NCI-H748 treated with DMSO at 0.1 percent for 48 hours (cell line): ENCODE measurements at places on chromosomes 4 and X.
A peak's percentile ranks its signal among the peaks of the same experiment; 100 is the strongest.

GRCh38 chrX:13220916-13221315 lies 98.9 kb downstream of the ATXN3L start:
- DNase-seq = no peak

GRCh38 chr4:785332-786073 lies 40.4 kb downstream of the CPLX1 start:
- no peak for DNase-seq

- DNase-seq = no peak
Observed at GRCh38 chrX:72584163-72584562, 11.5 kb upstream of the HDAC8 start.

GRCh38 chr4:86131456-86131855 lies 228.4 kb downstream of the MAPK10 start:
- no peak for DNase-seq

DNA sequence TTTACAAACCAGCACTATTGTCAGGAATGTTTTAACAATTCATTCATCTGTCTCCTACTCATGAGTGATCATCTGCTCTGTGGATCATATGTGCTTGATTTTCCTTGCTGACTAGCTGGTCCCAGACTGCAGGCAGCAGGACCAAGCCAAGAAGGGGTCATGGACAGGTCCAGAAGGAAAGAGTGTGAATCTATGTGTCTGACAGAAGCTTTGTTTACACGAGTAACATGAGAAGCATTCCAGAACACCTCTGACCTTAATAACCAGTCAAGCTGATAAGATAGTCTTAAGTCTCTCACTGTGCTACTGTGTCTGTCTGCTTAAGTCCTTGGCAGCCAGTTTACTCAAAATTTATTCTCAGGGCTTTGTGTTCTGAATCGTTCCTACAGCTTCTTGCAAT lies 39.0 kb downstream of the GUCY1A1 start:
- no peak for DNase-seq

GRCh38 chr4:141427726-141428296 lies 207.1 kb downstream of the ZNF330 start:
- DNase-seq = no peak

DNA sequence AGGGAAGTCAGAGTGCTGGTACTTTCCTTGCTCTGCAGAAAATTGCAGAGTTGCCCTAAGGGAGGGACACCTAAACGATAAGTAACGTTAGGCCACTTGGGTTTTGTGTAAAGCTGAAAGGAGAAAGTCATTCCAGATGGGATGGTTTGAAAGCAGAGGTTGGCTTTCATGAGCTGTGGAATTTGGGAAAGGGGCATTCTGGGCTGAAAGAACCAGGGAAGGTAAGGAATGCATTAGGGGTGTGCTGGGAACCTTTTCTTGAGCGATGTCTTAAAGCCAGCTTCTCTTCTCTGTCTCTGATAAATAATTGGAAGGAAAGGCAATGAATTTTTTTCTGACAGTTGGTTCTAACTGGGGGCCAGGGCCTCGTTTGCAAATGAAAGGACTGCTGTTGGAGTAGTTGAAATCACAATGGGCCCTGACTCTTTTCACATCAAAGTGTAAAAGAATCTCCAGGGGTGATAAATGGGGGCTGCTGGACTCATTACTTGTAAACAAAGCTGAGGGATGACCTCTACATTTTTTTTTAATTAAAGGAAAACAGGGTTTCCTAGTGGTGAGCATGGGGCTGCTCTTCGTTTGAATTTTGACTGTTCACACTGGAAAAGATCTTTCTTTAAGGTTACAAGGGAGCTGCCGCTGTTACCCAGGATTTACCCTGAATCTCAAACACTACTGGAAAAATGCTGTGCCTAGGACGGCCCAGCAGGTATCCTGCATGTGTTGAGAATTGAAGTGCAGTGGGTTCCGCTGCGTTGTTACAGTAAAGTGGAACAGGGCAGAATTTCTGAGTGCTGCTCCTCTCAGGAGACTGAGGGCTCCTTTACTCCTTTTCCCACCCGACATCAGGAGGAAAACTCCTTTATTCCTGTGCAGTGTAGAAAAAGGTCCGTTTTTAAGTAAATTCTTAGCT lies 25.0 kb downstream of the AFF1 start:
- no peak for DNase-seq

GRCh38 chr4:6473264-6474052 lies 1.0 kb upstream of the PPP2R2C start:
- DNase-seq = no peak

- DNase-seq = no peak
Observed at GRCh38 chrX:148161701-148162100, 180.6 kb downstream of the FMR1NB start.

GRCh38 chr4:42497142-42497910 lies 100.0 kb downstream of the SHISA3 start:
- DNase-seq = no peak

DNA sequence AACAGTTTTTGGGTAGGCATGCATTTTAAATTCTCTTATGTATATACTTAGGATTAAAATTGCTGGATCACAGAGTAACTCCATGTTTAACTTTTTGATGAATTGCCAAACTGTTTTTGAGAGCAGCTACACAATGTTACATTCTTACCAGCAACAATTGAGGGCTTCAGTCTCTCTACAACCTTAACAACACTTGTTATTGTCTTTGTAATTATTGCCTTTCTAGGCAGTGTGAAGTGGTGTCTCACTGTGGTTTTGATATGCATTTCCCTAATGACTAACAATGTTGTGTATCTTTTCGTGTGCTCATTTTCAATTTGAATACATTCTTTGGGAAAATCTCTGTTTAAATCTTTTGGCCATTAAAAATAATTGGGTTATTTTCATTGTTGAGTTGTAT lies 17.3 kb upstream of the F11 start:
- DNase-seq = no peak

GRCh38 chr4:165879641-165880040 lies 6.6 kb downstream of the TLL1 start:
- DNase-seq = no peak

GRCh38 chr4:74440356-74440755 lies 4.6 kb upstream of the AREG start:
- DNase-seq = no peak

DNA sequence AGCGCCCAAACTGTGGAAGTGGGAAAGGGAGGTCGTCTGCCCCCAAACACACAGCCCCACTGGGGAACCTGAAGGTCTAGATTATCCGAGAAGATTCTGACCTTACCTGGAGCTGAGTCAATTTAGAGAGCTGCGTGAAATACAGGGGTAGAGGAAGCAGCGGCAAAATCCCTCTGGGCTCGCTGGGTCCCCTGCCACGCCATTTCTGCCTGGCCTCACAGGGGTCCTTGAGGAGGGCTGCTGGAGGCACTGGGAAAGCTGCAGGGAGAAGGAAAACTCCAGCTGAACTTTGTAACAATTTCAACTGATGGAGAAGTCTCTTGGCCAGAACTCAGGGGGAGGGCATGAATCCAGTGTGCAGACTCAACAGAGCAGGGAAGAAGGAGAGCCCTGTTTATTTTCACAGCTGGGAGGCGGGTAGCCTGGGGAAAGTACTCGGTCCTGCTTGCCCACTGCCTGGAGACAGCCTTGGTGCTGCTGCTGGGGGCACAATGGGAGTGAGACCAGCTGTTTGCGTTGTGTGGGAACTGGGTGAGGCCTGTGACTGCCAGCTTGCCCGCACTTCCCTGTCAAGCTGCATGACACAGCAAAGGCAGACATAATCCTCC lies 93.2 kb upstream of the MAPK10 start:
- DNase-seq = peak; percentile 5

DNA sequence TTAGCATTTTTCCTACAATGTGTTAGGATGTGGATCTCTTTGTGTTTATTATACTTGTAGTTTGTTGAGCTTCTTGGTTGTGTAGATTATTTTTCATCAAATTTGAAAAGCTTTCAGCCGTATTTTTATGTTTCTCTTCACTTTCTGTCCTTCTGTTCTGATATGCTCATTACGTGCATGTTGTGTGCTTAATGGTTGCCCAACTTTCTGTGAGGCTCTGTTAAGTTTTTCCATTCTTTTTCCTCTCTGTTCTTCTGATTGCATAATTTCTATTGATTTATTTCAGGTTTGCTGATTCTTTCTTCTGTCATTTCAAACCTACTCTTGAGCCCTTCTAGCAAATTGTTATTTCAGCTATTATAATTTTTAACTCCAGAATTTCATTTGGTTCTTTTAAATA lies 478.2 kb downstream of the IL1RAPL1 start:
- no peak for DNase-seq

DNA sequence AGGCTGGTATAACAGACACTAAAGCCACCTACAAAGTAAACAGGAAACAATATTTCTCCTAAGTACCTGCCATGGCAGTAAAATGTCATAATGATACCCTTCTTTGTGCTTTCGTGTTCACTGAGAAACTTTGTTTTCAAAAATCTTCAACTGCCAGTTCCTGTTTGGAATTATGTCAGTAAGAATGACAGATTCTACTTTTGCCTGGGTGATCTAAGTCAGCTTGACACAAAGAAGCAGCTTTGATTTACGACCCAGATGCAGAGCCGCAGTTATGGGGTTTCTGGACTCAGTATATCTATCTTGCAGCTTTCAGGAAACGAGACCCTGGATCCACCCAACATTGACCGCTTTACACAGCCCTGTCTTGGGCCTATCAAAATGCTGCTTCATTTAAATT lies 71.2 kb downstream of the SNX25 start:
- DNase-seq = peak; percentile 11

DNA sequence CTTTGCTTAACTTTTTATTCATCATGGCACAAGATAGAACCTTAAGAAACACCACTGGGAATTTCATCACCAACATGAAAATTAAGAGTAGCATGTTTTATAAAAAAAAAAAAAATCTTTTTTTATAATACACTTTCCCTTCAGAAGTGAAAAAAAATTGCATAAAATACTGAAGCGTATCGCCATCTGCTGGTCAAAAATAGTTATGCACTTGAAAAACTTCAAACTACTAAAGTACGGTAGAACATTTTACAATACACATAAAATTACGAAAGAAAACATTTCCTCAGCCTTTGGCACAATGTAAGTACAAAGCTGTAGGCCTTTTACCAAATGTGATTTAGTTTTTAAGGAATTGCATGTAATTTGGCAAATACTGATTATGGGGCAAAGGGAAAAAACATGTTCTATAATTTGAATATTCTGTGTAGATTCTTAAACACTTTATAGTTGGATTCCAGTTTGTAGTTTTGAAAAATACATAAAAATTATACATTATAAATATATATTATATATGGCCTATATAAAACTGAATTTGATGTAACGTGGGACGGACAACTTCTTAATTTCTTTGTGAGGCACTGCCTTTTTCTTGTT lies 26.5 kb downstream of the HCCS start:
- no peak for DNase-seq

DNA sequence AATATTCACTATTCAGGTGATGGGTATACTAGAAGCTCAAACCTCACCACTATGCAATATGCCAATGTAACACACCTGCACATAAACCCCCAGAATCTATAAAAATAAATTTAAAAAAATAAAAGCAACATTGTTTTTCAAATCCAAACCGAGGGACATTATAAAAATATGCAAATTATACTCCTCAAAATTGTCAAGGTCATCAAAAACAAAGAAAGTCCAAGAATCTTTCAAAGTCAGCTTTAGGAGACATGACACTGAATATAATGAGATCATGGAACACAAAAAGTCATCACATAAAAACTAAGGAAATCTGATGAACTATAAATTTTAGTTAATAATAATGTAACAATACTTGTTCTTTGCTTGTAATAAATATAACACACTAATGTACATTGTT lies 43.2 kb upstream of the AR start:
- DNase-seq = no peak

DNA sequence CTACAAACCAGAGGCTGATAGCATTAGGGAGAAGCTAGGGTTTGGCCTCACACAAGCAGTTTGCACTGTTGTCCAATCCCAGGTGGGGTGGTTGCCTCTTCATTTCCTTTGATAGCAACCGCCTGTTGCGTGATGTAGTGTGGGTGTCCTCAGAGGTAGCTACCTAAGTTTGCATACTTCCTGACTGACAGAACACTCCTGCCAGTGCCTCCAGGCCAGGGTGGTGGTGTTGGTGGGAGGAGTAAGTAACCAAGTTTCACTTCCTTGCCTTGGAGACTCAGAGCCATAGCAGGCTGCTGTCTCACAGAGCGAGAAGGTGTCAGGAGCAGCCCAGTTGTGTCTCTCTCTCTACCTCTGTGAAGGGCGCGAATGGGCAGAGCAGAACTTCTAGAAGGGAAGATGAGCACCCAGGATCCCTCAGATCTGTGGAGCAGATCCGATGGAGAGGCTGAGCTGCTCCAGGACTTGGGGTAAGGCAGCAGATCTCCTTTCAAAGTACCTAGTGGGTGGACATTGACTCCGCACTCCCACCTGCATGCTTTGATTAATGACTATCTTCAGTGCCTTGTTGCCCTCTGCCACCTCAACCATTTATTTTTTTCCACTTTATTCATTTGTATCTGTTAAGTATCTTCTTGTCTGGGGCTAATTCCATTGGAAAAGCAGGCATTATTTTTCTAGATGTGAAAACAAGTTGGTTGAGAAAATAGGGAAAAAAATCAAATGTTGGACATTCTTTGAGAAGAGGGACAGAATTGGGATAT lies at the start of gene DAPP1:
Gene DAPP1, plus strand, starts transcription at position 283 of the 764 bp plus-strand sequence. Its CDS starts 87 bp downstream, at position 370.
- no peak for DNase-seq

- no peak for DNase-seq
Observed at GRCh38 chrX:95884186-95884585, 800.5 kb upstream of the DIAPH2 start.

GRCh38 chr4:159097785-159098184 lies 5.1 kb upstream of the RAPGEF2 start:
- DNase-seq = no peak

DNA sequence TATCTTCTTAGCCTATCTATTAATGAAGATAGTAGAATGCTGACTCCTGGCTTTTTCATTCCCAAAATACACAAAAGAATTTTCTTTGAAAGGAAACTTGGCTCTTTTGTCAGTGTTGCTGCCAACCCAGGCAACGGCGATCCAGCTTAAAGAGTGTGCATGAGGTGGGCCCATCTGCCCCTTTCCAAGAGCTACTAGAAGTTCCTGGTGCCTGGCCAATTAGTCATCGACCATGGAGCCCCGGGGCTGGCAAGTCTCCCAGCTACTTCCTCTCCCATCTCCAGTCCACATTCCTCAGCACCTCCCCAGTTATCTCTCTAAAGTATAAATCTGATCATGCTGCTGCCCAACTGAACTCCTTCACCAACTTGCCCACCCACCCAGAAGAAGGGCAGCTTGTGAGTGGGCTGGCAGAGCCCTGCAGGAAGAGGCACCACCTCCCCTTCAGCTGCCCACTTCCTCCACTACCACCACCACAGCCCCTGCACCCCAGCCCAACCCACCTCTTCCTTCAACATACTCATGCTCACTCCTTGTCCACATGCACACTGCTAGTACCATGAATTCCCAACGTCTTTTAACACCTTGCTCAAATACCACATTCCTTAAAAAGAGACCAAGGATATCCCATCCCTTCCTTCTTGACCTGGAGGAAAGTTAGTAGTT lies 158.2 kb upstream of the MAP3K15 start:
- no peak for DNase-seq

DNA sequence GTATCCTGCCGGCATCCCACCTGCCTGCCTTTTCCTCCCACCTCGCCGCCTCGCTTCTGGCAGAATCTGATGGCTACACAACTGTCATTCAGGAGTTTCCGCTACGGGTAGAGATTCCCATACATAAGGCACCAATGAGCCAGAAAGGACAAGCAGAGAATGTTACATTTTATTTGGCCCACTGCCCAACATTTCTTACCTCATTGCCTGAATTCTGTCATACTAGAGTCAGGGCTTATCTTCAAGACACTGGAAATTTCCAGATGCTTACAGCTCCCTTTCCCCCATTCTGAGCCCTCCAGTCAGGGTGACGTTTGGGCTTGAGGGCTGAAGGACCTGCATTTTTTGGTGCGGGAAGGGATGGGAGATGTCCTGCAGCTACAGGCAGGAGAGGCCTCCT lies 113.0 kb downstream of the NHS start:
- no peak for DNase-seq

- no peak for DNase-seq
Observed at GRCh38 chrX:105821471-105822121, 743 bp upstream of the NRK start.
